ENCODE measurements at places on chromosomes 4 and X.

- DNase-seq = no peak
These were observed 4.1 kb downstream of the APEX2 start for GRCh38 chrX:55004231-55004630.

- no peak for DNase-seq
These were observed 33.5 kb upstream of the RASSF6 start for GRCh38 chr4:73653695-73654106.

DNA sequence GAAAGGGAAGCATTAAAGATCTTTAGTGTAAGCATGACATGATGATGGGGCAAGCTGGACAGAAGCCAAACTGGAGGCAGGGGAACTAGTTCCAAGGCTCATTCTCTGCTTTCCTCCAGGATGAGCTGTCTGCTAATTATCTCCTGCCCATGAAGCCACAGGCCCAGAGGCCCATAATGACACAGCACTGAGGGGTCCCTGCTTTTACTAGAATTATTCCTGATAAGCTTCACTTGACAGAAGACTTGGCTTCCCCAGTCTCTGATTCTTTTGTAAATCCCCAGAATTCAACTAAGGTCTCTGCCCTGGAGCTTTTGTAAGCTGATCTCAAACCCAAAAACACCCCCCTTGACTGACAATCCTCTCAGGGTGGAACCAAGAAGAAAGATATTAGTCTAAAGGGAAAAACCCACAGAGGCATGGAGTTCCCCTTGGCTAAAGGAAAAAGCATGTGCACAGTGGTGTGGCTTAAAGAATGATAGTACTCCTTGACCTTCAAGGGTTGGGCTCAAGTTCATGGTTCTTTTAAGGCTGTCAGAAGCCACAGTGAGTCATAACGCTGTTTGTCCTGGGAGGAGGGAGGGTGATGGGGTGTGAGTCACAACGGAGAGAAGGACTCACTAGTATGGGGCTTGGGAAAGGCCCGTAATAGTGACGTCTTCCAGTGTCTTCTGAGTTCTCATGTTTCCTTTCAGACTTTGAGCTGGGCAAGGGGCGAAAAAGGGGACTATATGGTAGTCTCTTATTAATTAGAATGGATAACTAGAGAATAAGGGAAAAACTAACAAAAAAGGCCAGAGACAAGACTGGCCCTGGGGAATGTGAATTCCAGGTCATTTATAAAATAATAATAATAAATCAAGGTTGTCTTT is 146.0 kb upstream of the CPEB2 start:
- DNase-seq = no peak

DNA sequence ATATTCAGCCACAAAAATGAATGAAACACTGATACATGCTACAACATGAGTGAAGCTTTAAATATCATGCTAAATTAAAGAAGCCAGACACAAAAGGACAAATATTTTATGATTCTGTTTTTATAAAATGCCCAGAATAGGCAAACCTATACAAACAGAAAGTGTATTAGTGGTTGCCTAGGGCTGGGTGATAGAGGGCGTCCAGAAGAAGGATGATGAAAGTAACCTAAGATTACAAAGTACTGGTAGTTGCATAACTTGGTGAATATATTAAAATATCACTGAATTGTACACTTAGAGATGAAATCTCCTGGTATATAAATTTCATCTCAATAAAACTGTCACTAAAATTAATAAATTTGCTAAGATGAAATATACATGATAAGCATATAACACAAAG is 67.5 kb downstream of the FBXW7 start:
- no peak for DNase-seq

DNA sequence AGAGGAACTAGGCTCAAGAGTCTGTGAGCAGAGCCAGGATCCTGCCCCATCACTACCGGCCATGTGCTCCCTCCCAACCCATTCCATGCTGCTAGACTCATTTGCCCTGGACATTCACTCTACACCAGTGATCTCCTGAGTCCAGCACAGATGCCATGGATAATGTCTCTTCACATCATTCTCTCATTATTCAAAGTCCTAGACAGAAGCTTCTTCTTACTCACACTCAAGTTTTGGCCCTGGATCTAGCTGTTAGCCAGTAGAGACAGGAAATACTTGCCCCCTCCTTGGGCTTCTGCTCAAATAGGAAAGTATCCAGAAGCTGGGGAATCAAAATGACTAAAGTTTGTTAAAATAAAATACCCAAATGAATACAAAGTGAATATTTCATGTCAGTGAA is 266.8 kb upstream of the LDB2 start:
- no peak for DNase-seq

DNA sequence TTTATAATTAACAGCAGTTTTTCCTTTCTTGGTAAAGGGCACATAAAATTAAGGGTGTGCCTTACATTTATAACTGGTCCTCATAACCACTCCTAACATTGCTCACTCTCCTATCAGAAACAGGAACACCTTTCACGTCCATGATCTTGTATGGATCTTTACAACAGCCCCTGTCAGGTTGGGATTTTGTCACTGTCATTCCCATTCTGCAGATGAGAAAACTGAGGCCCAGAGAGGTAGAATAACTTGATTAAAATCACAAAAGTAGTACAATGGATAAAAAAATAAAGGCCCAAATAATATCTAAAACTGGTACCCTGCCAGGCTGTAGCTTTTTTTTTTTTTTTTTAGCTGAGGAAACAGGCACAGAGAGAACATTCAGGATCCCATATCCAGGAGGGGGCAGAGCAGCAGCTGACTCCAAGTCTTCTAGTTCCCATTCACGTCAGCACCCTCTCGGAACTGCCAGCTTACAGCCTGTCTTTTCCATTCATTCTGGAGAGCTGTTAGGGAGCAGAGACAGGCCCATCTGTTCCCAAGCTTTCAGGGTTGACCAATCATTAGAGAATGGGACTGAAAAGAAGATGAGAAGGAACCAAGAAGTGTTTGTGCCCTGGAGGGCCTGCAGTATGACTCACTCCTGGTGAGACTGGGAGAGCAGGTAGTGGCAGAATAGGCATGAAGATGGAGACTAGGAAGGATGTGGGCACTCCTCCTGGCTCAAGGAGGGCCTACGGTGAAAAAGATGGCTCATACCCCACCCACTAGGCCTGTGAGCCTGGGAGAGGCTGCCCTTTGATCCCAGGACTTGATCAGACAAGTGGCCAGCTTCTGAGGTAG is 7.3 kb downstream of the SUV39H1 start:
- DNase-seq = no peak

GRCh38 chr4:52511825-52512224 is 147.3 kb downstream of the USP46 start:
- no peak for DNase-seq

DNA sequence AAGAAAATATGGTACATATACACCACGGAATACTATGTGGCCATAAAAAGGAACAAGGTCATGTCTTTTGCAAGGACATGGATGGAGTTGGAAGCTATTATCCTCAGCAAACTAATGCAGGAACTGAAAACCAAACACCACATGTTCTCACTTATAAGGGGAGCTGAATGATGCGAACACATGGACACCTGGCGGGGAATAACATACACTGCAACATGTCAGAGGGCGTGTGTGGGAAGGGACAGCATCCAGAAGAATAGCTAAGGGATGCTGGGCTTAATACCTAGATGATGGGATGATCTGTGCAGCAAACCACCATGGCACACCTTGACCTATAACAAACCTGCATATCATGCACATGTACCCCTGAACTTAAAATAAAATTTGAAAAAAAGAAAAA is 19.5 kb upstream of the CNKSR2 start:
- DNase-seq = no peak

DNA sequence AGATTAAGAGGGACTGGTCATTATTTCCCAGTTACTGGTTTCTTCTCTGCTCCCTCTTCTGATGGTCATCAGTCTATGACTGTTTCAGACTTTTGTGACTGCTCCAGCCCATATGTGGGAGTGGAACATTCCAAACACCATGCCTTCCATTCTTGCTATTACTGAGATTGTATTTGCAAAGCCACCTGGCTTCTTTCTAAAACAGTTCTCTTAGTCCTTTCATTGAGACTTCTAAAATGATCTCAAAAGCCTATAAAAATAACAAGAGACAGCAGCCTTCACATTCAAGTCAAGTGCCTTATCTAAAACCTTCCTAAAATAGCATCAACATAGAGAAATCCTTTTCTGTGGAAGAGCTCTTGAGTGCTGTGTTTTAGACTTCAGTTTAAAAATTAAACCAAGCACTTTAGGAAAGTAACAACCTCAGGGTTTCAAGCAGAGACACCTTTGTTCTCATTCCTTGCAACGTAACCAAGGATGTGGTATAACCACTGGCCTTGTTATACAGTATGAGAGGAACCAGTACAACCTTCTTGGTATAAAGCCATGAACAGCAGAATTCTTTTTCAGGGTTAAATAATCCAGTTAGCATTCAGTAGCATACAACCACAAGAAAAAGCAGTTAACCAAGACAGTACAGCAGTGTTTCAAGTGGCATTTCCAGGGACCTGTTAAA is 97.1 kb downstream of the NFKB1 start:
- no peak for DNase-seq

- DNase-seq = no peak
These were observed 313.0 kb downstream of the DCTD start for GRCh38 chr4:182604161-182604622.

- no peak for DNase-seq
These were observed 1145.6 kb upstream of the DIAPH2 start for GRCh38 chrX:95539041-95539440.

GRCh38 chrX:23616361-23616760 is 50.9 kb upstream of the PRDX4 start:
- no peak for DNase-seq

DNA sequence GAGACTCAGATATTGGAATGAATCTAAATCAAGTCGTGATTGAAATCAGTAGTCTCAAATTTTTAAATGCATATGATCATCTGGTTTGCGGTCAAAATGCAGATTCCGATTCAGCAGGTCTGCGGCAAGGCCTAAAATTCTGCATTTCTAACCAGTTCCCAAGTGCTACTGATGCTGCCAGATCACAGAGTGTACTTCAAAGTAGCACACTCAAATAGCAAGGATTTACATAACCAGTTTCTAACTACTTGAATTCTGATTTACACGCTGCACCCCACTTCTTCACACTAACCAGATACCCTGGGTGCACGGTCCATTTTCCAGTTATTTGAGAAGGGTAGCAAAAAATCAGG is 752 bp downstream of the MBTPS2 start:
- no peak for DNase-seq

DNA sequence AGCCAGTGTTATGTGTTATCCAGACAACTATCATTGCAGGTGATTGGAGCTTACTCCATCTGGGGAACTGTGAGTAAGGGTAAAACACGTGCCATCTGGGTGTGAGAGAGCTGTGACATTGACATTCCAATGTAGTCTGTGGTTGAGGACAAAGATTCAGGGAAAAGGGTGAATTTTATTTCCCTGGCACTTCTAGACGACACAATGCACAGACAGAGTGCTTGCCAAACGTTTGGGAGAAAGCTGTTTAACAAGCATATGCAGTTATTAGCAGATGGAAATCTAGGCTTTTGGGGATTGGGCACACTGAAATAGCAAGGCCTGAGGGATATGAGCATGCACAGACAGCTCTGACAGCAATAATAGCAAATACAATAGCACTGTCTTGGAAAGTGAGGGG is 21.3 kb upstream of the CTSO start:
- DNase-seq = no peak

DNA sequence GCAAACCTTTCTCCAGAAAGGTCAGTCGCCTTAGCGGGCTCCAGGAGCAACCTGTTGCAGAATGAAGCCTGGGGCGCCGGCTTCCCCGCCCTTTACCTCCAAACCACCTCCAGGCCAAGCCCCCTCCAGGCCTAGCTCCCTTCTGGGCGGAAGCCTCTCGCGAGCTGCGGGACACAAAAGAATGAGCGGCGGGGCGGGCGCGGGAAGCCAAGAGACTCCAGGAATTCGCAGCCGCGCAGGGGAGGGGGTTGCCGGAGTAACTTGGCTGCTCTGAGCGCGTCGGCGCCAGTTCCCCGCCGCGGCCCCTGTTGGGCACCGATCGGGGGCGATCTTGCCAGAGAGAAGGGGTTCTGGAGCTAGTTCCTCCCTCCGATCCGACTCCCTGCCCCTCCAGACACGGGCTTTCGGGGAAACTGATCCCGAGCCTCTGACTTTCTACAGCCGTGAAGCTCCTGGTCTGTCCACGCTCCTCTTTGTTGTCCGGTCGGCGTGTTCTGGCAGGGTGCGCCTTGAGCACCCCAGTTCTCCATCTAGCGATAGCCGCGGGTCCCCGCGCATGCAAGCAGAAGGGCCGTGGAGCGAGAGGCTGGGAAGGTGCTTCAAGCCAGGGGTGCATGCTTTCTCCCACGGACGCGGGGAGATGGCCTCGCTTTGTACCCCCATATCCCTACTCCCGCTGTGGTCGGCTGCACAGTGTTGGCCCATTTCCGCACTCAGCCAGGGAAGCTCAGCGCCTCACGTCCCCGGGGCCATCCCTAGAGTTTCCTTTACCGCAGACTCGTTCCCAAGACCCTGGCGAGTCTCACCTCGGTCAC is 1.2 kb downstream of the PROM1 start:
- DNase-seq = peak; percentile 19

GRCh38 chr4:6369924-6370645 is 100.4 kb downstream of the WFS1 start:
- no peak for DNase-seq

GRCh38 chrX:20382518-20383297 is 116.0 kb upstream of the RPS6KA3 start:
- no peak for DNase-seq

DNA sequence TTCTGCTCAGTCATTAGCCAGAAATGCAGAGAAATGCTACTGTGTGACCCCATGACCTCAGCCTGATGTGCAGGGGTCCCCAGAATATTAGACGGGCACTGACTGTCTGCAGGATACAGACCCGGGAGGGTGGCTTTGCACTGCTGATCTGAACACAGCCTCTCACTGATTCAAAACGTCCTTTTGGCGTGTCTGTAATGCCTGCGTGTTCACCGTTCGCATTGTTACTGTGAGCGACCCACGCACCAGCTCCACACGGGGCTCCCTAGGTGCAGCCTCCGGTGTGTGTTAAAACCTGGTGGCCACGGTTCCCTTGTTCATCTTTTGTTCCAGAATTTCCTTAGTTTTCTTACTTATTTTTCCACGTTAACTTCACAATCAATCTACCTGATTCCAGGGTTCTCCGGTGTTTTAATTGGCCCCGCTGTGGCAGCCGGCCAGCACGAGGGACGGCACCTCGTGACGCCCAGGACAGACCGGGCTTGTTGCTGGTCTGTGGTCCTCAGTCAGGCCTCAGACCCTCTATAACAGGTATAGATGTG is 32.0 kb upstream of the SPON2 start:
- DNase-seq = peak; percentile 17

DNA sequence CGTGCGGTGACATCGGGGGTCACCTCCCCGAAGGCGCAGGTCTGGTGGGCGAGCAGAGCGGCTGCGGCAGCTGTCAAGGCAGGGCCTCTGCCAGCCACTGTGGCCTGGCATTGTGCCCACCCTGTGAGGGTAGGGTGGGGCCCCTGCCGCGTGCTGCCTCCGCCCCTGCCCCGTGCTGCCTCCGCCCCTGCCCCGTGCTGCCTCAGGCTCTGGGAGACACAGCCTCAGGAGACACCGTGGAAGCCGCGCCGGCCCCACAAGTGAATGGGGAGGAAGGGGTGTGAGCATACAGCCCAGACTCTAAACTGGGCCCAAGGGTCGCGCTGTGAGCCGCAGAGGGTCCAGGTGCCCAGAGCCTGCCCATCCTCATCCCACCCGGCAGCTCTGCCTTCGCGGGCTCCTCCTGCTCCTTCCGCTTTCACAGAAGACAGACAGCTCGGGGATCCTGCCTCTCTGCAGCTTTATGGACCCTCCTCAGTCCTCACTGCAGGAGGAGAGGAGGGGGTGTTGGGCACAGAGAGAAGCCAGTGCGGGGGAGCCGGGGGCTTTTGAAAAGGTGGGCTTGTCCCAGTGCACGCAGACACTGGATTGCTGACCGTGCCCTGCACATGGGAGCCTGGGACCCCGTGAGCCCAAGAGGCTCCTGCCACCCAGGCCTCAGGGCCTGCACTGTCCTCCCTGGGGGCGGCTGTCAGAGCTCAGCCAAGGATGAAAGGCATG is 27.4 kb downstream of the PCGF3 start:
- DNase-seq = no peak

Data from activated T-cell treated with anti-CD3 and anti-CD28 coated beads, Interleukin-2, amount 50 U/mL, for 1 hour (primary cell).